ENCODE measurements at places on chromosomes 3 and 15.

DNA sequence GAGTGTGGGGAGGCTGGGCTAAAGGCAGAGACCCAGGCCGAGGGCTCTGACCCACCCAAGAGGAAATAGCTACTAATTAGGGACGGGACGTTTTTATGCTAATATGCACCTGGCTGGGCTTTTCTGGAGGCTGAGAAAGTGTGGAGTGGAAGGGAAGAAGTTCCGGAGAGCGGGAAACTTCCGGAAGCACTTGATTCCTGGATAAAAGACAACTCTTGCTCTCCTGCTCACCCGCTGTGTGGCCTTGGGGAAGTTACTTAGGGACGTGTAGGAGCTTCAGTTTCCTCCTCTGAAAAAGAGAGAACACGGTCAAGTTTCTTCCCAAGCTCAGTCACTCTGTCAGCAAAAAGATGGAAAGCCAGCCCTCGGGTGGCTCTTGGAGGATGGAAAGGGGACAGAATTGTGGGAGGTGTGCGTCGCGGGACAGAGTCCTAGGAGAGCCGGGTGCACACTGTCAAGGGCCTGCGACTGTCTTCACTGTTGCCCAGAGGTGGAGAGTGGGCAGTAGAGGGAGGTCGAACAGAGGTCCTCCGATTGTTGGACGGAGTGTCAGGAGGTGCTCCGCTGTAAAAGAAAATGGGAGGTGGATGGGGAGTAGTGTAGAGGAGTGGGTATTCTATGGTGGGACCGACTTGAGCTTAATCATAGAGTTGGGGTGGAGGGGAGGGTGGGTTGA lies 43.2 kb downstream of the EPHB3 start:
- DNase-seq: no peak

DNA sequence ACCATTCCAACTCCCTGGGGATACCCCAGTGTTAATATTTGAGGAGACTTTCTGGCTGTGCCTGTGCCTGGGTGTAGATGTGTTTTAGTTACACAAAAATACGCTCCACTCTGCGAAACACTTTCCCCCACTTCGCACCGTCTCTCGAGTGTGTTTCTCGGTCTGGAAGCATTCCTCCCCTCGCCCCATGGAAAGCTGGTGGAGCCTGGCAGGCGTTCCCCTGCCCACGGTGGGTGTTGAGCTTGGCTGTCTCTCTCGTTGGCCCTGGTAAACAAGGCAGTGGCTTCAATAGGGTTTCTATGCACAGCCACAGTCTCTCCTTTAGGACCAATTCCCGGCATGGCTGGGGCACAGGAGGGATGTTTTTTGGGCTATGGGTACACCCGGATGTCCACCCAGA lies 19.3 kb downstream of the IQSEC1 start:
- no peak for DNase-seq

GRCh38 chr3:120280566-120280965 lies 4.5 kb downstream of the GPR156 start:
- no peak for DNase-seq

GRCh38 chr3:11558411-11558903 lies 85.3 kb downstream of the VGLL4 start:
- no peak for DNase-seq

GRCh38 chr3:164370970-164371369 lies 707.3 kb downstream of the SI start:
- no peak for DNase-seq
